Activated effector memory CD4-positive, alpha-beta T cell treated with anti-CD3 and anti-CD28 coated beads, Interleukin-2, amount 50 U/mL, for 16 hours (primary cell): ENCODE measurements at places on chromosomes 5 and 9.

GRCh38 chr9:95750725-95751519 lies 124.6 kb upstream of the ERCC6L2 start:
- peak; percentile 65 for DNase-seq

DNA sequence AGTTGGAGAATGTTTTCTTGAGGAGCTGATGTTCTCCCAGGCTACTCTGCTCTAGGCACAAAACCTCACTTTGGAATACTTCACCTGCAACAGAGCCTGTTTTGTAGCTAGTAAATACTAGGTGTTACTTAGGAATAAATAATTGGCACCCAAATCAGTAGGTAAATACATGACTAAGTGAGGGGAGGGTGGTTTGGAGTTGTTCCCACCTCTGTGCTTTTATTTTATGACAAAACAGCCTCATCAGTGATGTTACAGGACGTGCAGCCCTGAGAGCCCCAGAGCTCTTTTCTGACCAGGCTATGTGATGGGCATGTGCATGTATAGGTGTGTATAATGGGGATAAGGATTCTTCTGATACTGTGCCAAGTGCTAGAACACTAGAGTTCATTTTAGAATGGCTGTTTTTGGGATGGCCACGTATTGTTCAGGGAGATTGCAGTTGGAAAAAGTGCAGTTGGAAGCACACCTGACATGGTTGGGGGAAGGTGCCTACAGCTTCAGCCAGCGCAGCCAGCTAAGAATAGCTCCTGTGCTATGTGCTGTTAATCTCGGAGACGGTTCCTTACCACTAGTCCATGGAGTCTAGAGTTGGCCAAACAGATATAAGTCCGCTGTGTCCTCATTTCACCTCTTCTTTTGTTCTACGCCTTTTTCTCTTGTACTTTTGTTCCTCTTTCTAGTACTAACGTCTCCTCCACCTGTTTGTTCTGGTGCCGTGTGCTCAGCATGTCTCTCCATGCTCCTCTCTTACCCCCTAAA lies 284.7 kb downstream of the FANCC start:
- DNase-seq, result no peak

DNA sequence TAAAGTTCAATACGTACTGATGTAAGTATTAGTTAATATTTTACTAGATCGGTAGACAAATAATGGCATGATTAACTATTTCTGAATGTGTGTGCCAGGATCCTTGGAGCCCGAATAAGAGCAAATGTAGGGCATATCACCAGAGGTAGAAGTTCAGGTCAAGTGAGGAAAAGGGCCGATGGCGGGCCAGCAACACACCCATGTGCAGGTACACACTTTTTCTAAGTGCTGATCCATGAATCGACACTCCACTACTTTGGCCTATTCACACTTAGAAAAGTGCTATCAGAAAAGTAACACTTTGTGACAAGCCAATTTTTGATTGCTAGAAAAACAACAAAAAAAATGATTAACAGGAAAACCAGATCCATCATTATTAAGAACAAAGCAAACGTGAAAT lies 150.3 kb downstream of the AUH start:
- no peak for DNase-seq

- DNase-seq, result no peak
Measured at GRCh38 chr9:19641046-19641445, 147.8 kb downstream of the SLC24A2 start.

GRCh38 chr9:109108318-109108717 lies 11.4 kb downstream of the TMEM245 start:
- DNase-seq, result no peak

DNA sequence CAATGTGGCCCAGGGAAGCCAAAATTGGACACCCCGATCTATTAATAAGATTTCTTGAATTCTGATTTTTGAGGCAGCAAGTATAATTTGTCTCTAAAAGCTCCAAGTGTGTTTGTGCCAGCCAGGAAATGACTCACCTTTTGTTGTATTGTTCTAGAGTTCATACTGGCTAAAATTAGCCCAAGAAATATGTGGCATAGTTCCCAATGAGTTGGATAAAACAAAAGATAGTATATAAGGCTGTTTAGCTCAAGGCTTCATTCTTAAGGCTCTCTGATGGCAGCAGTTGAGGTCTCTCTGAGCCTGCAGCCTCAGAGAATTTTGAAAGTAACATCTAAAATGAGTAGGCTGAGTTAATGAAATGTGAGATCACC lies 21.6 kb downstream of the HMGXB3 start:
- no peak for DNase-seq

- DNase-seq, result no peak
Measured at GRCh38 chr5:132256086-132256782, 1.3 kb upstream of the PDLIM4 start.

- no peak for DNase-seq
Measured at GRCh38 chr9:11735391-11735790, 957.8 kb upstream of the TYRP1 start.

GRCh38 chr5:121144764-121145163 lies 680.7 kb downstream of the PRR16 start:
- no peak for DNase-seq

- no peak for DNase-seq
Measured at GRCh38 chr5:126492939-126493338, 69.7 kb downstream of the GRAMD2B start.

DNA sequence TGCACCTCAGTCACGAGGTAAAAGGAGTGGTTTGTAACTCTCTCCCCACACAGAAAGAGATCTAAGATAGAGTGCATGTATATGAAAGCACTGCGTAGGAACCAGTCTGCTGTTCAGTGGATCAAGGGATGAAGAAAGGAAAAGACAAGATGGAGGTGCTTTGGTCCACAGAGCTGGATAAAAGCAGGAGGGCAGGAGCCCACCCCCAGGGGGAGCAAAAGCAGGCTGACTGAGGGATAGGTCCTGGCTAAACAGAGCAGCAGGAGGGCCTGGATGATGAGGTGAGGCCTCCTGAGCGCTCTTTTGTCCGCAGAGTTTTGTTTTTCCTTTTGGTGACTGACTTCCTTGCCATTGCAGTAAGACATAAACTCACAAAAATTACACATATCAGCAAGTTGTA lies 293.5 kb upstream of the C9orf72 start:
- DNase-seq, result no peak

GRCh38 chr5:170469414-170469813 lies 34.4 kb upstream of the KCNIP1 start:
- DNase-seq, result no peak

GRCh38 chr5:159215886-159216285 lies 6.5 kb upstream of the RNF145 start:
- DNase-seq, result no peak

DNA sequence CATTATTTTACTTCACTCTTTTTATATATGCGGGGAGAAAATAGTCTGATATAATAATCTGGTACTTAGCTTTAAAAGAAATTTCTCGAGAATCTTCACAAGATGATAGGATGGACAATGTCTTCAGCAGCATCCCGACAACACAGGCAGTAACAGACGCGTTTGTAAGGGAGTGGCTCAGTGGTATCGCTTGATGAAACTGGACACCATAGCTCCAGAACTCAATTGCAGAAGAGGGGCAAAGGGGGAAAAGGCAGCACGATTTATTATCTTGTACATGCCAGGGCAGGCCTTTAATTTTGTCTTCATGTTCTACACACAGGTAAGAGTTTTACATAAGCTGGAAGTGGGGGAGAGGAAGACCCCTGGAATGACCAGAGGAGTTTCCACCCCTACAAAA lies 15.7 kb downstream of the IL4 start:
- DNase-seq, result no peak

DNA sequence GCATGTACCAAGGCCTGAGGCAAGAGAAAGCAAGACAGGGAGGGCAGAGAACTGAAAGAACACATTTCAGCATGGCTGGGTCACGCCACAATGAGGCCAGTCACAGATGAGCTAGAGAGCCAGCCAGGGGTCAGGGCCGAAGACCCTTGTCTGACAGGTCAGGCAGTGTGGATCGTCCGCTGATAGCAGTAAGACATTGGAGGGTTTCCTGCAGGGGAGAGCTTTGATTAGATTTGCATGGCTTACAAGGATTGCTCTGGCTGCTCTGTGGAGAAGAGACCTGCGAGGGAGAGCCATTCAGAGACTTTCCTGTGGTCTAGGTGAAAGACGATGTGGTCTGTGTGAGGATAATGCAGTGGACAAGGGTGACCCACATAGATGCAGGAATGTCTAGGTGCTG lies 93.1 kb downstream of the RALGPS1 start:
- DNase-seq, result no peak

GRCh38 chr9:93622691-93623090 lies 46.3 kb downstream of the PHF2 start:
- DNase-seq, result no peak

GRCh38 chr5:169886033-169886432 lies 94.3 kb downstream of the INSYN2B start:
- no peak for DNase-seq

DNA sequence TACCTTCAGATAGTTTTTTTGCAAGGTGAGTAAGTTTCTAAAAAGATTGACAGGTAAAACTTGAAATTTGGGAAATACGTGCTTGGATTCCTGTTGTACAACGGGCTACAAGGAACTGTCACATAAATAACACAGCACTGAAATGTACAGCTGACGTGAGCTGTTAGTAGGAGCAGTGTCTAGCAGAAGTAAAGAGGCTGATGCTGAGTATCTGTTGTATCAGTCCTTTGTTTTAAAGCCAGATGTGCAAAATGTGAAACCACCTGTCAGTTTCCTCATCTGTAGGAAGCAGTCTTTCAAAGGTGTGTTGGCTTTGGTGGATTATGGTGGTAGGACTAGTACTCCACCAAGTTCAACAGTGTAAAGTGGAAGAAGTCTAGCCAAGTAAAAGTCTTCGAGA lies 122.3 kb downstream of the EFNA5 start:
- DNase-seq, result no peak

GRCh38 chr9:124749284-124749683 lies 21.8 kb downstream of the NR6A1 start:
- DNase-seq, result no peak

DNA sequence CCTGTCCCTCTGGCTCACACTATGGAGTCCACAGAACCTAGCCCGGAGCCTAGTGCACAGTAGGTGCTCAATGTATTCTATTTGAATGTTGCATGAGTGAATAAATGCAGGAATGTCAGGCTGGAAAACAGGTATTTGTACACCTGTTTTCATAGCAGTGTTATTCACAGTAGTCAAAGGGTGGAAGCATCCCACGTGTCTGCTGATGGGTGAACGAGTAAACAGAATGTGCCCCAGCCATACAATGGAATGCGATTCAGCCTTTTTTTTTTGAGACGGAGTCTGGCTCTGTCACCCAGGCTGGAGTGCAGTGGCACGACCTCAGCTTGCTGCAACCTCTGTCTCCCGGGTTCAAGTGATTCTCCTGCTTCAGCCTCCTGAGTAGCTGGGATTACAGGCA lies 31.5 kb upstream of the IER5L start:
- DNase-seq, result no peak

- no peak for DNase-seq
Measured at GRCh38 chr5:162323466-162323865, 255.9 kb downstream of the GABRG2 start.

- DNase-seq, result peak; percentile 72
Measured at GRCh38 chr9:19999491-20000057, 210.7 kb upstream of the SLC24A2 start.

- no peak for DNase-seq
Measured at GRCh38 chr5:132264546-132265335, 7.2 kb downstream of the PDLIM4 start.

GRCh38 chr5:114969482-114969881 lies 200.2 kb downstream of the TRIM36 start:
- no peak for DNase-seq

DNA sequence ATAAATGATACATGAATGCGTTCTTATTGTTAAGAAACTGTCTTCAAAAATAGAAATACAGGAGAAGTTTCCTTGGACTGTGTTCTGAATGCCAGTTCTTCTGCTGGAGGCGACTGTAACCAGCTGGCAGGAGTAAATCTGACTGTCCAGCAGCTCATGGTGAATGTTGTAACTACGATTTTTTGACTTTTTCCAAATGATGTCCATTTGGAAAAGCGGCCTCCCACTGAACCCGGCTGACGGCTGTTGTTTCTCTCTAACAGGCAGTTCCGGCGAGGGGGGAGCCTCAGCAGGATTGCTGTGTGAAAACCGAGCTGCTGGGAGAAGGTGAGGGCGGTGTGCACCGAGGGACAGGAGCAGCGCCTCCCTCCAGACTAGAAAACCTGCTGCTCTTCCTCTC lies 91.9 kb downstream of the EHMT1 start:
- no peak for DNase-seq

GRCh38 chr5:7801891-7802614 lies 48.9 kb downstream of the CFAP90 start:
- no peak for DNase-seq

DNA sequence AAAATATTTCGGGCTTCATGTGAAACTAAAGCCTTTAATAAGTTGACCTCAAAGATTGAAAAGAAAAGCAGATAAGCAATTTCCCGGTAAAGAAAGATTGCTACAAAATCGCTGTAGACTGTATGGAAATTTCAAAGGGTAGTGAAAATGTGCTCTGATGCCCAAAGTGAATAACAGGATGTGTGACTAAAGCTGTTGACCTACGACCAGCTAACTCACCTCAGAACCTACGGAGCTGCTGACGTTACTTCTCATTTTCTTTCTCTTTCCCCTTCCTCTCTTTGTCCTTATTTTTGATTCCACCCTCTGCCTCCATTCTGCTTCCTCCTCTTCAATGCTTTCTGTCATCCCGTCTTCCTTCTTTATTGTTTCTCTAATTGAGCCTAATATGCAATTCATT lies 103.2 kb downstream of the PDE4D start:
- DNase-seq, result no peak

DNA sequence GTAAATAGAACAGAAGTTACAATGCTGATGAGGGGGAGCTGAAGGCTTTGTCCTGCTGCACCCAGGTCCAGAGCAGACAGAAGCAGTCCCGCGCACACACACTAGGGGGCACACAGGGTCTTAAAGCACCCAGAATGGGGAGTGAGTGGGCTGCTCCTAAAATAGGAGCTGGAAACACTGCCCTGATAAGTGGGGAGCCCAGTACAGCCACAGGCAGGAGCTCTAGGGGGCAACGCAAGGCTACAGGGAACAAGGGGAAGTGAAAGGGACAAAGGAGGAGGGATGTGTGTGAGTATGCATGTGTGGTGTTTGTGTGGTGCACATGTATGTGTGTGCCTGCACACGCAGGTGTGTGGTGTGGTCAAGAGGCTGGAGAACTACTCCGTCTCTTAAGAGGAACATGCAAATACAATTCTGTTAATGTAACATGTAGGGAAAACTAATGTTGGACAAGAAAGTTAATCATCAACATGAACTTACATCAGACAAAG lies 191.5 kb downstream of the ROR2 start:
- DNase-seq, result peak; percentile 67
